ENCODE measurements at places on chromosomes 7 and 10. TPM values are rescaled to one million over a fixed set of nuclear protein-coding genes. Genes with fewer than 3 reads are reported as not detected.

The ANKRD61 gene
- 0.42 TPM for total RNA-seq

The OLAH gene
- total RNA-seq = 1.4 TPM

The ERVW-1 gene
- not detected for total RNA-seq

The VPS37D gene
- total RNA-seq = 1.3 TPM

The LMOD2 gene
- total RNA-seq = not detected

The MEST gene
- 39.0 TPM for total RNA-seq

DNA sequence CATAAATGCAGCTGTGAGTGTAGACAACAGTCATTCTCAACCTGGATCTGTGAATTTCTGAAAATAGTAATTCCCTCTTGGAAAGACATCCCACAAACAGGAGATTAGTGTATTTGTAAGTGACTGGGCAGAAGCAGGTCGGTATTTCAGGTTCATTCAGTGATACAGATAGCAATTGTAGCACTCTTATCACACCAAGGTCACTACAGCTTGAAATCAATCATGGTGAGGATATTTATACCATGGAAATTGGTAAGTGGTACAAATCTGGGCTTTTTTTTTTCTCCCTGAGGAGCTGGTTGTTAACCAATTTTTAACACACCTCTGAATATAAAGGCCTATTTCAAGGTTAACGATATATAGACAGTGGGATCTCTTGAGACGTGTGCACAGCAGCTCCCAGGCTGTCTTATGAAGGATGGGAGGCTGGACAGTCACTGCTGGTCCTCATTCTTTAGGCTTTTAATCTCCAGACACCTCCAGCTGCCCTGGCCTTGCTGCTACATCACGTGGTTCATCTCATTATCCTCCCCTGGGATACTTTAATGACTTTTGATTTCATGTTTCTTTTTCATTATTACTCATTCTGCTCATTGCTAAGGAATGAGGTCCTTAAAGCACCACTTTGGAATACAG is 87.1 kb downstream of the ITGA8 start:
- DNase-seq = no peak
- H3K4me1 ChIP-seq = no peaks in the 10 kb centered on the region
- no peak overlapping the region for H3K4me3 ChIP-seq
- H3K27ac ChIP-seq = no peak overlapping the region
- H3K27me3 ChIP-seq = peaks cover 57% of the 10 kb centered on the region
- H3K36me3 ChIP-seq = no peaks in the 10 kb centered on the region

- H3K4me1 ChIP-seq = peaks cover 14% of the 10 kb centered on the region
- DNase-seq = no peak
- peaks cover 6% of the 10 kb centered on the region for H3K36me3 ChIP-seq
- no peak overlapping the region for H3K27ac ChIP-seq
- H3K4me3 ChIP-seq = no peak overlapping the region
- H3K27me3 ChIP-seq = no peaks in the 10 kb centered on the region
Observed at GRCh38 chr10:20888620-20889330, 8.3 kb downstream of the NEBL start.

DNA sequence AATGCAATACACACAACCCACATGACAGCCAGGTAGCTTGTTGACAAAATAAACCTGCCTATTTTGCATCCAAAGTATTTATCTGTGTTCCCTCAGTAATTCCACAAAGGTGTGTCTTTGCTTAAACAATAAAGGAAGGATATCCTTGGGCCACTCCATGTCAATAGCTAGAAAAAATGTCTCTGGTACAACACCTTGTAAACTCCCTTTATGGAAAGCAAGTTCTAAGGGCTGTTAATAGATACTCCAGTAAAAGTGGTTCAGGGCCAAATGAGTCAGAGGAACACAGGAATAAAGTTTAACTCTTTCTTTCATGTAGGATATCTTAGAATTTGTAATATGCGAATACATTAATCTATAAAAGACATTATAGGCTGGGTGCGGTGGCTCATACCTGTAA is 96.9 kb upstream of the LRRTM3 start:
- H3K27me3 ChIP-seq = no peaks in the 10 kb centered on the region
- no peaks in the 10 kb centered on the region for H3K36me3 ChIP-seq
- DNase-seq = no peak
- no peak overlapping the region for H3K4me3 ChIP-seq
- H3K27ac ChIP-seq = no peak overlapping the region

GRCh38 chr7:81628951-81629350 is 140.9 kb downstream of the HGF start:
- H3K27ac ChIP-seq = no peak overlapping the region
- no peaks in the 10 kb centered on the region for H3K36me3 ChIP-seq
- H3K4me3 ChIP-seq = no peak overlapping the region

GRCh38 chr10:36026656-36027390 is 384.7 kb upstream of the FZD8 start:
- H3K4me1 ChIP-seq = peaks cover 5% of the 10 kb centered on the region
- no peaks in the 10 kb centered on the region for H3K36me3 ChIP-seq
- H3K27ac ChIP-seq = peak overlapping the region; percentile 55
- no peak overlapping the region for H3K4me3 ChIP-seq

DNA sequence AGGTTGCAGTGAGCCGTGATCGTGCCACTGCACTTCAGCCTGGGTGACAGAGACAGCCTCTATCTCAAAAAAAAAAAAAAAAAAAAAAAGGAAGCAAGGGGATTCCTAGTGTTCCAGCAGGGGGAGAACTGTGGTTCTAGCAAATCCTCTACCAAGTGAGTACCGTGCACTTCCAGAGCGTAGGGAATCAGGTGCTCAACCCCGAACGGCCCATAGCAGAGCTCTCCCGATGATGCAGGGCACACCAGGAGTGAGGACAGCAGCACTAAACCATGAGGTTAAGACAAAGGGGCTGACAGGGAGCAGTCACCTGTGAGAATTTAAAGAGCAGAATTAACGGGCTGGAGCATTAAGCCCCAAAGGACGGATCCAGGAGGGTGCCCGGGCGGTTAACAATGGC is 173.6 kb downstream of the PTPRN2 start:
- no peak overlapping the region for H3K4me3 ChIP-seq
- H3K27me3 ChIP-seq = no peaks in the 10 kb centered on the region
- peaks cover 7% of the 10 kb centered on the region for H3K36me3 ChIP-seq

DNA sequence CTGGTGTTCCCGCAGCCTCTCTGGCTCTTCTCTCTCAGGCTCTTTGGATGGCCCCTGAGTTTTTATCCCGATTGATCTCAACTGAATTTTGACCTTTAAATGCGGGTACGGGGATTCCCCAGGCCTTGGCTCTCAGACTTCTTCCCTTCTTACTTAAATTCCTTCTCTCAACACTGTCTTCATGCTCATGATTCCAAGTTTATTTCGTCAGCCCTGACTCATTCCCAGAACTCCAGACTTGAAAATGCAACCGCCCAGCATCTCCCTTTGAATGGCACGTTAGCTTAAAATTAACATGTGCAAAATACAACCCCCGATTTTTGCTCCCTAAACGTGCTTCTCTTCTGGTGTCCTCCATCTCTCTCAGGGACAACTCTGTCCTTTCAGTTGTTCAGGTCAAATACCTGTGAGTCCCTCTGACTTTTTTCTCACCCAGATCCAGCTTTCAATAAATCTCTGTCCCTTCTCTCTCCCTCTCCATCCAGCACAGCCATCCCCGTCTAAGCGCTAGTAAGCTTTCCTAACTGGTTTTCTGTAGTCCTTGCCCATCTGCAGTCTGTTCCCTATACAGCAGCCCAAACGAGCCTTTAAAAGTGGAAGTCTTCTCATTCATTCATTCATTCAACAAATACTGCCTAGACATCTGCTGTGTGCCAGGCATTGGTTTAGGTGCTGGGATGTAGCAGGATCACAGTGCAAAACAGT is 7.1 kb downstream of the HECW1 start:
- no peak overlapping the region for H3K4me3 ChIP-seq
- H3K4me1 ChIP-seq = no peaks in the 10 kb centered on the region
- peak; percentile 51 for DNase-seq
- peaks cover 42% of the 10 kb centered on the region for H3K27me3 ChIP-seq

GRCh38 chr10:127013691-127014473 is 108.7 kb downstream of the DOCK1 start:
- no peak overlapping the region for H3K4me3 ChIP-seq
- peak; percentile 7 for DNase-seq
- no peak overlapping the region for H3K27ac ChIP-seq
- H3K27me3 ChIP-seq = no peaks in the 10 kb centered on the region

- H3K4me3 ChIP-seq = no peak overlapping the region
Observed at GRCh38 chr7:10346032-10346431, 627.6 kb upstream of the PHF14 start.

- DNase-seq = peak; percentile 63
- no peak overlapping the region for H3K27ac ChIP-seq
- H3K4me1 ChIP-seq = peaks cover 22% of the 10 kb centered on the region
- H3K36me3 ChIP-seq = peaks cover 21% of the 10 kb centered on the region
- no peak overlapping the region for H3K4me3 ChIP-seq
- H3K27me3 ChIP-seq = no peaks in the 10 kb centered on the region
Observed at GRCh38 chr7:151244196-151244840, 4.2 kb downstream of the SMARCD3 start.

Measured in MCF 10A (cell line).